ENCODE measurements at places on chromosomes 11 and 22.

GRCh38 chr22:35541254-35541748 is 670 bp downstream of the RASD2 start:
- H3K4me1 ChIP-seq: peaks cover 8% of the 10 kb centered on the region
- H3K27ac ChIP-seq: no peak overlapping the region
- peak overlapping the region; percentile 44 for H3K4me3 ChIP-seq
- H3K36me3 ChIP-seq: no peaks in the 10 kb centered on the region
- no peaks in the 10 kb centered on the region for H3K27me3 ChIP-seq

DNA sequence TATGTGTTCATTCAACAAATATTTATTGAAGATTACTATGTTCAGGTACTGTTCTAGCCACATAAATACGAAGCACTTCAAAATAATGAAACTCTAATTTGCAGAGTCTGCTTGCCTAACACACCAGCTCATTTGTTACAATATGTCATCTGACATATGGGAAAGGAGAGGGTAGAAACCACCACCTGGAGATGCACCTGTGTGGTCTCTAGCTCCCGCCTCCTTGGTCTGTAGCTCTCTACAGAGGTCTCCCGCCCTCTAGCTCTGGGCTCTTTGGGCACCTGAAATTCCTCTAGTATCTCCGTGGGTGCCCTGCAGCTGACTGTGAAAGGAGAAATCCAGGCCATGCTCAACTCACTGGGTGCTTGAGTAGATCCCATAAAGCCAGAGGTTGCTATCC is 51.4 kb upstream of the DBX1 start:
- no peak overlapping the region for H3K27ac ChIP-seq
- no peaks in the 10 kb centered on the region for H3K27me3 ChIP-seq
- H3K4me1 ChIP-seq: no peaks in the 10 kb centered on the region
- no peak overlapping the region for H3K4me3 ChIP-seq
- no peaks in the 10 kb centered on the region for H3K36me3 ChIP-seq

DNA sequence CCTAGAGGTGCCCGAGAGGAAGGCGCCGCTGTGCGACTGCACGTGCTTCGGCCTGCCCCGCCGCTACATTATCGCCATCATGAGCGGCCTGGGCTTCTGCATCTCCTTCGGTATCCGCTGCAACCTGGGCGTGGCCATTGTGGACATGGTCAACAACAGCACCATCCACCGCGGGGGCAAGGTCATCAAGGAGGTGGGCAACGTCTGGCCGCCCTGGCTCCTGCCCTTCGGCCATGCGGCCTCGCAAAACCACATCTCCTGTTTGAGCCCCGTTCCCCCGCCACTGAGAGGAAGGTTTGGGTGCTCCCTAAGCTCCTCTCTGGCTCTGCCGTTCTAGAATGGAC is 3.4 kb downstream of the SLC17A6 start:
- H3K4me1 ChIP-seq: no peaks in the 10 kb centered on the region
- no peak overlapping the region for H3K4me3 ChIP-seq
- DNase-seq: no peak
- H3K27me3 ChIP-seq: peaks cover 14% of the 10 kb centered on the region
- H3K36me3 ChIP-seq: no peaks in the 10 kb centered on the region

DNA sequence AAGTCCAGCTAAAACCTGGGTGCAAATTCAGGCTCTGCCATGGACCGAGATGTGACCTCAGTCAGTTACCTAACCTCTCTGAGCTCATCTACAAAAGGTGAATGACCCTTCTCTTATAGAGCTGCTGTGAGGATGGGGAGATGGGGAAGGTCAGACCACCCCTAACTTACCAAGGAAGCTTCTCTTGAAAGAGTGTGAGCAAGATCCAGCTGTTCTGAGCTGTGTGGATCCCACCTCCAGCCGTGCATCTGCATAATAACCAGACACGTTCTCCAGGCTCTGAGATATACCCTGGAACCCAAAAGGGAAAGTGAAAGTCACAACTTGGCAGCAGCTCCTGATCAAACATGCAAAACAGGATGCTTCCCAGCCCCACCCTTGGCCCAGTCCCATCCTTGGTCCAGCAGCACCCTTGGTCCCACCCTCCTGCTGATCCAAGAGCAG is at the start of gene APOL3:
Gene APOL3 (minus strand): TSS at position 257 of the 444 bp plus-strand sequence. CDS start 11,700 bp downstream, outside the sequence.
- peak within 1 kb of the TSS; percentile 27 for H3K4me3 ChIP-seq
- H3K36me3 ChIP-seq: no peaks in the 10 kb centered on the region
- peak within 1 kb of the TSS; percentile 44 for H3K27ac ChIP-seq
- H3K4me1 ChIP-seq: no peaks in the 10 kb centered on the region
- H3K27me3 ChIP-seq: no peaks in the 10 kb centered on the region

GRCh38 chr11:64960719-64961118 is 11.2 kb downstream of the MAJIN start:
- no peak for DNase-seq
- H3K27ac ChIP-seq: no peak overlapping the region
- H3K36me3 ChIP-seq: no peaks in the 10 kb centered on the region
- H3K27me3 ChIP-seq: no peaks in the 10 kb centered on the region
- H3K4me3 ChIP-seq: no peak overlapping the region
- H3K4me1 ChIP-seq: no peaks in the 10 kb centered on the region

GRCh38 chr11:18526130-18526520 is 617 bp downstream of the TSG101 start:
- H3K27ac ChIP-seq: peak overlapping the region; percentile 96
- H3K4me3 ChIP-seq: peak overlapping the region; percentile 81
- no peaks in the 10 kb centered on the region for H3K36me3 ChIP-seq
- H3K4me1 ChIP-seq: peaks cover 13% of the 10 kb centered on the region
- no peaks in the 10 kb centered on the region for H3K27me3 ChIP-seq

Measured in pancreas (tissue), 10 donors.